ENCODE measurements at places on chromosomes 3 and 15. TPM values are rescaled to one million over a fixed set of nuclear protein-coding genes. Genes with fewer than 3 reads are reported as not detected.

RGMA gene
- 1.1 TPM for total RNA-seq

PLS1 gene
- total RNA-seq: 0.17 TPM

FEZF2 gene
- total RNA-seq: not detected

GHSR gene
- not detected for total RNA-seq

POPDC2 gene
- 0.26 TPM for total RNA-seq

SPINK8 gene
- not detected for total RNA-seq

ERICH6 gene
- total RNA-seq: 0.17 TPM

ANKRD63 gene
- not detected for total RNA-seq

CRYGS gene
- 0.94 TPM for total RNA-seq

PARP9 gene
- total RNA-seq: 26.5 TPM

NRROS gene
- total RNA-seq: 0.63 TPM

FETUB gene
- not detected for total RNA-seq

RHCG gene
- 0.16 TPM for total RNA-seq

Data from bronchial smooth muscle cell (primary cell).